Activated CD8-positive, alpha-beta memory T cell treated with anti-CD3 and anti-CD28 coated beads for 4 hours (primary cell): ENCODE measurements at places on chromosomes 12 and 14.
A peak's percentile ranks its signal among the peaks of the same experiment; 100 is the strongest.

DNA sequence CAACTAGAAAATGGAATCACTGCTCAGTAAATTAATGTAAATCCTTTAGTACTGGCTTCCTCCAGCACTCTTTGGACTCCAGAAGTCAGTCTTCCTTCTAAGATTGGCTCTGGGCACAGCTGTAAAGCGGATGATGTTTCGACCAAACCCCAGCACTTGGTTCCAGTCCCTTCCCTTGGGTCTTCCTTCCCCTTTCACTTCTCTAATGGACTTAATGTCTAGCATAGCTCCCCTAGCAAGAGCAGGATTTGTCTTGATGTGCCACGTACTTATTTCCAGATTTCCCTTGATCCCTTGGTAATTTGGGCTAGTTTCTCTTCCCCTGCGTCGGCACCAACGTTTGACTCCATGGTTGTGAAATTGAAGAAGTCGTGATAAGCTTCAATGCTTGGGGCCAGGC, 28.3 kb downstream of the C12orf75 start:
- DNase-seq: no peak

DNA sequence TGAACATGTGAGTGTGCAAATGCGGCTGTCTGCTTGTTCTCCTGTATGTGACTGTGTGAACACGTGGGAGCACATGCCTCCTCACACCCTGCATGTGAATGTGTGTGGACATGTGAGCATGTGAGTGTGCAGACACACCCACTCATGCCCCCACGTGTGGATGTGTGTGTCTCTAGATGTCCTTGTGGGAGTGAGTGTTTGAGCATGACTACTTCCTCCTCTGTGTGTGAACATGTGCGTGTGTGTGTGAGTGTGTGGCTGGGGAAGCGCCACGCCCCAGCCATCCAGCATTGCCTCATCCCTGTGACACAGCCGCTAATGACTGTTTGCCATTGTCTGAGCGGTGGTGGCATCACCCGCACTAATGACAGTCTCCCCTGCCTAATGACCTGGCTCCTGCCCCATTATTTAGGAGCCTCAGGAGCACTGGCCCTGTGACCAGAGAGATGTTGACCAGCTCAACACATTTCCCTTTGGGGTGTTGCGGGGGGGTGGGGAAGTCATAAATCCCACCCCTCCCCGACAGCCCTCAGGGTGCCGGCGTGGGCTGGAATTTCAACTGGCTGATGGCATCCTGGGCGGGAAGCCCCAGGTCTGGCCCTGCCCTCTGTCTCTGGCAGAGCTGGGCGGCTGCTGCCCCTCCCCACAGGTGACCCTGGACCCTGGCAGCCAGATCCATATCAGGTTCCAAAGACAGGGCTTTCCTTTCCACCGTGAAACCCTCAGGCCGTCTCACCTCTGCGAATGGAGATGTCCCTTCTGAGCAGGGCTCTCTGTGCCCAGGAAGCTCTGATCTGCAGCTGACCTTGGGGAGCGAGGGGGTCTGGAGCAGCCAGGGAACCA, 11.5 kb upstream of the KRT80 start:
- no peak for DNase-seq

- DNase-seq: no peak
Measured at GRCh38 chr12:108254517-108255251, 84.4 kb downstream of the CMKLR1 start.

- peak; percentile 64 for DNase-seq
Measured at GRCh38 chr12:31736472-31736871, 7.7 kb upstream of the AMN1 start.

DNA sequence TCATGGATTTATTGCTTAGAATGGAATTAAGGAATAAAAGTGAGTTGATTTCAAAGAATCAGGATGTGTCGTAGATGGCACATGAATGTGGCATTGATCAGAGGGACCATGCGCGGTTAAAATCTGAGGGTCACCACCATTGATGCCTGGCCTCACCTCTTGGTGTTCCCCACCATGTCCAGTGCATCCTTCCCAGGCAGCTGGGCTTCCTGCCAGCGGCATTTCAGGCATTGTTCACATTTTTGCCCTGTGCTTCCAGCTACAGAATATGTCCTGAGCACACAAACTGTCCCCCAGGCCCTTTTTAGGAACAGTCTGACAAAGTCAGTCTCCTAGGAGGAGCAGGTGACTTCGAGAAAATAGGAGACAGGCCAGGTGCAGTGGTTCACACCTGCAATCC, 42.0 kb upstream of the TSPAN9 start:
- no peak for DNase-seq

DNA sequence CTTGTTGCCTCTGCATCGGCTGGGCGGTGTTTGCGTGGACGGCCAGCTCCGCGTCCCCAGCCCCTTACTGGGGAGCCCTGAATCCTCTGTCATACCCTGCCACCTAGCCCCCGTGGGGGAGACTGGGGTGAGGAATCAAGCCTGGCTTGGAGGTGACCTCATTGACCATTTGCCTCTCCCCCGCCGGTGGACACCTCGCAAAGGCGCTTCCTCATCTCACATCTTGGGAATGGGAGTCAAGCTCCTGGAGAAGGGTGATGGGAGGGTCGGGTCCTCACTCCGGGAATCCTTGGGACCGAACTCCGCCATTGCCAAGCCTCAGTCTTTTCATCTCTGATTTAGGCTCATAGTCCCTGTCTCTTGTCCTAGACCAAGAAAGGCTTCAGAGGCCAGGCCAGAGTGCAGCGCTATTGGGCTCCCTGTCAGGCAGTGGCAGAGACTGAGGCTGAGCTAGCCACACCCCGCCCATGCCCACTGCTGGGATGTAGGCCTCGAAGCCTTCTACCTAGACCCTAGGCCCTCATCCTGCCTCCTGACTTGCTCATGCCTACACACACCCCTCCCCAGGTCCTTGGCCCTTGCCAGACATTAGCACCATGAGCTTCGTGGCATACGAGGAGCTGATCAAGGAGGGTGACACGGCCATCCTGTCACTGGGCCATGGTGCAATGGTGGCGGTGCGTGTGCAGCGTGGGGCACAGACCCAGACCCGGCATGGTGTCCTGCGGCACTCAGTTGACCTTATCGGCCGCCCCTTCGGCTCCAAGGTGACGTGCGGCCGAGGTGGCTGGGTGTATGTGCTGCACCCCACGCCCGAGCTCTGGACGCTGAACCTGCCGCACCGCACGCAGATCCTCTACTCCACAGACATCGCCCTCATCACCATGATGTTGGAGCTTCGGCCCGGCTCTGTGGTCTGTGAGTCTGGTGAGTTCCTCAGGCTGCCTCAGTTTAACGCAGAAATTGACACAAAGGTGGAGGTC, 678 bp downstream of the TRMT61A start:
- no peak for DNase-seq

DNA sequence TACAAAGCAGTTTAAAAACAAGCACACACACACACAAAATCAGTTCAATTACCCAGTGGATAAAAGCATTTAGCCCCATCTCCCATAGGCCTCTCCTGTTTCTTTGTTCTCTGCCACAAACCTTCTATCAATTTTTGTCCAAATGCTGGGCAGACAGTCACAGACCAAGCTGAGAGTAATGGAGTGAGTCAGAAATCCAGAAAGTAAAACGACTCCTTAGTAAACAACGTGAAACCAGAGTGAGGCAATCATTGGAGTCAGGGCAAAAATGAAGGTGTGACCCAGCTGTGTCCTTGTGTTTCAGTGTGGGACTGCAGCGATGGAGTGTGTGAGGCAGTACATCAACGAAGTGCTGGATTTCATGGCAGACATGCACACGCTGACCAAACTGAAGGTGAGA, 102.0 kb downstream of the PRIMA1 start:
- DNase-seq: no peak

GRCh38 chr12:30003321-30003720, 219.6 kb upstream of the TMTC1 start:
- DNase-seq: no peak

- no peak for DNase-seq
Measured at GRCh38 chr12:65720136-65721130, 103.8 kb upstream of the HMGA2 start.

DNA sequence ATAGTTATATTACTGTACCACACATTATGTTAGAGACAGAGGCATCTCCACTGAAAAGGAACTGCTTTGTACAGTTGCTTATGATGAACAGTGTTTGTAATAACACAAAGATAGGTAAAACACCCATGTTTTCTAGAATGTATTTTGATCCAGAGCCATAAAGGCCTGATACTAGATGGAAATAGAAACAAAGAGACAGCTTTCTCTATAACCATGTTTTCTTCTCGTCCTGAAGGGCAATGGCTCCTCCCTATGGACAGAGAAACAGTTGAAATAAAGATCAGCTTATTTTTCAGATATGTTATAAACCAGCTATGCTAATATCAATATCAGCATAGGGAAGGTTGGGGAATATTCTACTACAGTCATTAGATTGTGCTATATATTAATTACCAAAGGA, 109.2 kb downstream of the ATXN7L3B start:
- no peak for DNase-seq

DNA sequence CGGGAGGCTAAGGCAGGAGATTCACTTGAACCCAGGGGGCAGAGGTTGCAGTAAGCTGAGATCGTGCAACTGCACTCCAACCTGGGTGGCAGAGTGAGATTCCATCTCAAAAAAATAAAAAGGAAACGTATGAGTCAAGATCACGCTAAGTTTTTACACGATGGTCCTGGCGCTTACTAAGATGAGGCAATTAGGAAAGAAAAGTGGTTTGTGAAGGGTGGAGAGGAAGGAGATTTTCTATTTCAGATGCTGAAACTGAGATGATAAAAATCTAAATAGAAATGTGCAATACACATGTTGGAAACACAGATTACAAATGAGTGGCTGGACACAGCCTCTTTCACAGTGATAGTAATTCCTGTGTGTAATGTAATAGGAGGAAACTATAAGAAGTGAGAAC, 63.2 kb downstream of the KDM5A start:
- DNase-seq: no peak

DNA sequence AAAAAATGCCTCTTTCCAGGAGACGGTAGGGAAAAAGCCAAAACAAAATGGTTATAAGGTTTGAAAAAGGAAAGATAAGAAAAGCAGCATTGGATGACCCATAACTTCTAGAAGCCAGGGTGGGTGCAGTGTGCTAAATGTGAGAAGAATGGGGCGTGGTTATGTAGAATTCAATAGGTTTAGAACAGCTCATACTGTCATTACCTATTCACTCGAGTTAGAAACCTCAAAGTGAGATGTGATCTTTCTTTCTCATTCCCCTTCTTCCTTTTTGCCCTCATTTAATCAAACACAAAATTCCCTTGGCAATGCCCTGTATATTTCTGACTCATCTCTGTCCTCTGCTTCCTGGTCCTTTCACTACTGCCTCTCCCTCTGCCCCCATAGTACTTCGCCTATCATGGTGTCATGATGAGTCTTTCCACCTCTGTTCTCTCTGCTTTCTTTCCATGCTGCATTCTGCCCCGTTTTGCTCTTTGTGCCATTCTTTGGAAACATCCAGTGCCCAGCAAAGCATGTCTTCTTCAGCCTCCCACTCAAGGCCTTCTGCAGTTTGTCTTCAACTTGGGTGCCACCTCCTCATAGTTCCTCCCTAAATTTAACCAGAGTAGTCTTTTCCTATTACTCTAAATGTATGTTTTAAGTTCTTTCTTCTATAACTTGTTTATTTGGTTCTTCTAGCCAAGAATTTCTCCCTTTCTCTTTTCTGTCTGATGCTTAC, 496.3 kb downstream of the NRXN3 start:
- no peak for DNase-seq

DNA sequence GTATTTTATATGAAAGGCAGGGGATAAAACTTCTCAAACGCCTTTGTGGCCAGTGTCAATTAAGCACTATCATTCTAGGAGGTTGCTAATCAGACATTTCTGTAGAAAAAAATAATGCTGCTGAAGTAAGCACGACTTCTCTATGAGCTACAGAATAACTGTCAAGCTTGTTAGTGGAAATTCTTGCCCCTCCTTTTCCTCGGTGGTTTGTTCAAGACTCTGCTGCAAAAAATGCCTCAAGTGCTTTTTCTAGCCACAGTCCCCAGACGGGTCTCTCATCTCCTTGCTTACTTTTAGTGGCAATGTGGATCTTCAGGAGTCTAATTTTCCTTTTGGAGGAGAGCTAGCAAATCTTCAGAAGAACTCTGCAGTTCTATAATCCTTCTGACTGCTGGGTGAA, 452.0 kb downstream of the FUT8 start:
- DNase-seq: no peak

- no peak for DNase-seq
Measured at GRCh38 chr14:32710731-32711680, 227.7 kb upstream of the NPAS3 start.

GRCh38 chr12:84741692-84742091, 170.9 kb downstream of the SLC6A15 start:
- no peak for DNase-seq

DNA sequence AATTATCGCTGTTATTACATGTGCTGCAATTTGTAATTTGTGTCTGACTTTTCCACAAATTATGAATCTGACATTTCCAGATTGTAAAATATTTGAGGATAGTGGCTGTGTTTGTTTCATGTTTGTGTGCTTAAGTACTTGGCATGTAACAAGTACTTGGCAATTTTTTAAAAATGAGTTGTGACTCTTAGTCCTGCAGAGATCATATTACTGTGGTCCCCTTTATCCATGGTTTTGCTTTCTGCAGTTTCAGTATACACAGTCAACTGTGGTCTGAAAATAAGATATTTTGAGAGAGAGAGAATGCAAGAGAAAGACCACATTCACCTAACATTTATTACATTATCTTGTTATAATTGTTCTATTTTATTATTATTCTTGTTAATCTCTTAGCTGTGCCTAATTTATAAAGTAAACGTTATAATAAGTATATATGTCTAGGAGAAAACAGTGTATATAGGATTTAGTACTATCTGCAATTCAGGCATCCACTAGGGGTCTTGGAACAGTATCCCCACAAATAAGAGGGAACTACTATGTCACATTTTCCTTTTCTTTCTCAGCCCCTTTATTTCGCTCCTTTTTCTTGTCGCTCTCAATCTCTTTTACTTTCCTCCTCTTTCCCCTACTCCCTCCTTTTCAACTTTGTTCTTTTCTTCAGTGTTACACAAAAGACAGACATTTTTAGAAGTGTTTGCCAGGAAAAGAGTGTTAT, 176.1 kb downstream of the FUT8 start:
- no peak for DNase-seq

DNA sequence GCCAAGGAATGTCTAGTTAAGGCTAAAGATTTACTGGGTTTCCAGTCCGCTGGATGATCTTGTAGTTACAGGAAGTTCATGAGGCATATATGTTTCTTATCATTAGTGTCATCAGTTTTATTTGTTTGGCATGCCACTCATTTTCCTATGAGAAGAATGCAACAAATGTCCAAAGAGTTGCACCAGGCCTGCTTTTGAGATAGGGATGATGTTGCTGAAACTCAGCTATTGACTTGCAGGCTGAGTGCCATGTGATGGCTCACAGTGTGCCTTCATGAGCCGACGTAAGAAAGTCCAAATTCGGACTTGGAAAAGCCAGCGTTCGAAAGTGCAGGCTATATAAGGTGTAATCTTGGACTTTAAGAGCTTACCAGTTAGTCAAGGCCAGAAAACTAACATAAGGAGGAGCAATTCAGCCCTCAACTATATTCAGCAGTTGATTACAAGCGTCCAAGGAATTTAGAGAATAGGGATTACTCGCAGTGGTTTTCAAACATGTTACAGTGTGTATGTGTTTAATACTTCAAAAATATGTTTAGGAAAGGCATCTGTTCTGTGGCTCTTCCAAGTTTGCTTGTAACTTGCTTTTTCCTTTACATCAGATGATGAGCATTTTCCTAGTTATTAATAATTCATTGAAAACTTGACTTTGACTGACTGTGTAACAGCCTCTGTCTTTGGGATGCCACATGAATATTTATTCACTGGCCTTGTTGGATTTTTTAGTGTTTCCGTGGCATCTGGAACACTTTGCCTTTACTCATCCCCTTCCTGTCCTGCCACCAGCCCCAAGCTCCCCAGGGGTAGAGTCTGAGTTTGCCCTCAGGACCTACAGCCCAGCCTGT, 101.3 kb downstream of the LGMN start:
- DNase-seq: no peak

GRCh38 chr12:98645572-98646067, 530 bp downstream of the APAF1 start:
- no peak for DNase-seq
